Right kidney (tissue), 9 donors: ENCODE measurements at places on chromosomes 6 and 20.

GRCh38 chr20:3876676-3877075 lies 12.5 kb upstream of the PANK2 start:
- DNase-seq, result no peak

- DNase-seq, result no peak
These were observed 90.6 kb upstream of the CD83 start for GRCh38 chr6:14026831-14027539.

GRCh38 chr6:75505424-75505823 lies 11.8 kb upstream of the FILIP1 start:
- no peak for DNase-seq

DNA sequence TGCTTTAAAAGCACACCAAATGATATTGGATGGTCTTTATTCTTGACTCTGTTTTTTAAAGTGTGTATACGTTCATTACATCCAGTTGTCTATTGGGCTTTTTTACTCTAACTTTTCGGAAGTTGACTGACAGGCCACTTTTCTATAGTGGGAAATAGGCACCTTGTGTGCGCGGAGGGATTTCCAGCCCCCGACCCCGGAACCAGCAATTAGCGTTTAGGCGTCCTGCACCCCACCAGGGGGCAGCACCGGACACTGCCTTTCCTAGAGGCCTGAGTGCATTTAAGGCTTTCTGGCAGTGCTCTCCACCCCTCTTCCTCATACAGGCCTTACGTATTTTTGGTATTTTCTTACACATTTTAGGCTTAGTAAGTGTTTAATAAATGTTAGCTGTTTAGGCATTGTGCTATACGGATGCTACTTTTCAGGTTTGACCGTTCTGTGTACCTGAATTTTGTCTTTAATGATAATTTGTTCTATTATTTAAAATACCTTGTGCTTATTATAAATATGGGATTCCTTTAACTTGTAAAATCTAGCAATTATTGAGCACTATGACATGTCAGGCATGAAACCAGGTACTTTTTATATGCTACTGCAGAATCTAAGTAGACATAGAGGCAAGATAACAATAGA lies 231.8 kb downstream of the BCKDHB start:
- DNase-seq, result peak; percentile 31
